ENCODE measurements at places on chromosomes 16 and 17.
A peak's percentile ranks its signal among the peaks of the same experiment; 100 is the strongest.

DNA sequence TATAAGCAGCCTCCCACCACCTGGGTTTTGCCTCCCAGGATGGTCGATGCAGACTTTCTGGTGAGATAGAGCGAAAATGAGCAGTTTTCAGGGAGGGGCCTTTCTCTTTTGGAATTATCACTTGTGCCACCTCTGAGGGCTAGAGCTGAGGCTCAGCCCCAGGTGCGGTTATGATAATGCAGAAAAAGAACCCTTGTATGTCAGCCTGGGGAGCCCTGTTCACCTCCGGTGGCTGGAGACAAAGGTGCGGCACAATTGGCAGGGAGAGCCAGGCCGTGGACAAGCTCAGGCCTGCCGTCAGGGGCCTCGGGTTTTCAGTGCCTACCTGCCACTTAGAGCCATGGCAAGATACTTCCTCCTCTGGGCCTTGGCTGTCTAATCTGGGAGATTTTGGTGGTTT, 4.4 kb downstream of the SCPEP1 start:
- DNase-seq = peak; percentile 44

DNA sequence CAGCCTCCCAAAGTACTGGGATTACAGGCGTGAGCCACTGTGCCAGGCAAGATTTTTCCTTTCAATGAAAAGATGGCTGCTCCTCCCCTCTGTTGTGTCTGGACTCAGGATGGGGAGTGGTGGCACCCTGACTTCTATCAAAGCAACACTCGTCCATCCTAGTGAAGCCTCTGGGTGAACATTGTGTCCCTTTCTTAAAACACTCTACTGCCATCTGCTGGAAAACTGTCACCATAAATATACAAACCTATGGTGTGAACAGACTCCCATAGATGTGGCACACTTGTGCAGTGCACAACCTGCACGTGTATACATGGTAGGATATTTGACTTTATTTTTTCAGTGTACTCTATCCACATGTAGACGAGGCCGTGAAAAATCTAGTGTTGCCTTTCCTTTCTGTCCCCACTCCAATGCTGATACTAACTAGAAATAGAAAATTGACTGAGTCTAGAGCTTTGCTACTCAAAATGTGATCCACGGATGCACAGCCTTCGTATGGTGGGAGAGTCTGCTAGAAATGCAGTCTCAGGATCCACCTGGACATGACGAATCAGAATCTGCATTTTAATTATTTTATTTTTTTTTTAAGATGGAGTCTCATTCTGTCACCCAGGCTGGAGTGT, 55.9 kb upstream of the PLCG2 start:
- DNase-seq = peak; percentile 81

GRCh38 chr17:8857919-8858318, 9.6 kb downstream of the PIK3R6 start:
- DNase-seq = no peak

- no peak for DNase-seq
These were observed 4.8 kb downstream of the ATP2A3 start for GRCh38 chr17:3959295-3959899.

GRCh38 chr16:69769404-69769803, 7.3 kb downstream of the WWP2 start:
- DNase-seq = no peak

DNA sequence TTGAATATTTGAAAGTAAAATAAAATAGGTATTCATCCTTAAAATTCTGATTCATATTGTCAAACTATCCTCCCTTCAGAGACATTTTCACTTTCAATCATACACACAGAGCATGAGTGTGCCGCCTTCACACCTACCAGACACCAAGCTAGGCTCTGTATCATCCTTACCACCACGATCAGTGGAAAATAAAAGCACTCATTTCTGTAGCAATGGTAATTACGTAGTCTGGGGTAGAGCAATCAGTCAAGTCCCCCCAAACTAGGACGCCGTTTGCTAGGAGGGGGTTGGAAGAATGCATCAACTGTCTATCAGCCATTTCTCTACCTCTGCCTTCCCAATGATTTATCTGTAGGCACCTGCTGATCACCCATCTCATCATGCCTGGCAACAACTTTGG, 84.6 kb upstream of the GRIN2A start:
- DNase-seq = no peak

GRCh38 chr16:57732037-57732436, 3.5 kb upstream of the KATNB1 start:
- DNase-seq = no peak

DNA sequence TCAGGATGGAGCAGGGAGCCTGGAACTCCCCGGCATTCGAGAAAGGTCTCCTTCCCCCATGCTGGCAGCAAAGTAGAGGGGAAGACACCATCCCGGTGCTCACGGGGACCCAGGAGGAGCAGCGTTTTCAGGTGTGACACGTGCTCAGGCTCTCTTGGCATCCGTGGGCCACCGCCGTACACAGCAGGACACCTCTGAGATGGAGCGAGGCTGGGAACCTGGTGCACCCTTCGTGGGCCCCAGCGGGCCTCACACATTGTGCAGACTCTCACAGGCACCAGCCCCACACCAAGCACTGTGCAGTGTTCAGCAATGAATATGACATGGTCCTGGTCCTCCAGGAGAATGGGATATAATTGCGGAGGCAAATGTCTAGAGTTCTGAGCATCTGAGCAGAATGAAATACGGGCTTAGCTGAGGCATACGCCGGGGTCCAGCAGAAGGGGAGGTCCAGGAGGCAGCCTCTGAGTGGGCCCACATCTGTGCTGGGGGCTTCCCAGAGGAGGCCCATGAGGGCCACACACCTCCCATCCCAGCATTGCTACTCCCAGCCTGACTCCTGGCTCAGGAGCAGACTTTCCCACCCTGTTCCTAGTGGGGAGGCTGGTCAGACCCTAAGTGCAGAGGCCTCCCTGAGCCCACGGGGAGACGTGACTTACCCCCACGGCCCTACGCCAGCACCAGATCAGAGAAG, 72.6 kb downstream of the ABR start:
- no peak for DNase-seq

DNA sequence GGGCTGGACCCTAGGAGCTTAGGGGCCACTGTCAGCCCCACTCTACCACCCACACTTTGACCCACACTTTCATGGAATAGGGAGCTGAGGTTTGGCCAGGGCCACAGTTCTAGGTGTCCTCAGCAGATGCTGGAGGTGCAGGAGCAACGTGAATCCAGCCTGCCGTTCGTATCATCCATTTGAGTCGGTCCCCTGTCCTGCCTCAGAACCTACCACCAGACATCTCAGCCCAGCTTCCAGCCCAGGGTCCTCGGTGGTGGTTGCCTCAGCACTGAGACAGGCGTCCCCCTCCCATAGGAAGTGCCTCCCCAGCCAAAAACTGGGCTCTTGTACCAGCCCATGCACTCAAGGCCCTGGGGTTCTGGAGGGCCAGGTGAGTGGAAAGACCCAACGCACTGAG, 359 bp upstream of the ITGAE start:
- peak; percentile 27 for DNase-seq

DNA sequence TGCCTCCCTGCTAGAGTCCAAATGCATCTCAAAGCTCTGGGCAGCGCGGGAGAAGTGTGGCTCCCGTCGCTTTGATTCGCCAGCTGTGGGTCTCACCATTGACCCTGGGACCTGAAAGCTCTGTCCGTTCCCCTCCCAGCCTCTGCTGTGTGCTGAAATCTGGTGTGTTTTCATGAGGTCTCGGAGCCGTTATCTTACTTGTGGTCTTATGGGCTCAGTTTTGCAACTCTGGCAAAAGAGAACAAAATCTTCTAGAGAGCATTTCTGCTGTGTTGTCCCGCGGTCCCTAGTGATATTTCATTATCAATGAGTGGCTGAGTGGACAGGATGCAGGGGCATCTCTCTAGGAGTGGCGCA, 13.3 kb downstream of the CRISPLD2 start:
- no peak for DNase-seq

GRCh38 chr16:79082970-79083369, 517.6 kb downstream of the MAF start:
- DNase-seq = no peak

DNA sequence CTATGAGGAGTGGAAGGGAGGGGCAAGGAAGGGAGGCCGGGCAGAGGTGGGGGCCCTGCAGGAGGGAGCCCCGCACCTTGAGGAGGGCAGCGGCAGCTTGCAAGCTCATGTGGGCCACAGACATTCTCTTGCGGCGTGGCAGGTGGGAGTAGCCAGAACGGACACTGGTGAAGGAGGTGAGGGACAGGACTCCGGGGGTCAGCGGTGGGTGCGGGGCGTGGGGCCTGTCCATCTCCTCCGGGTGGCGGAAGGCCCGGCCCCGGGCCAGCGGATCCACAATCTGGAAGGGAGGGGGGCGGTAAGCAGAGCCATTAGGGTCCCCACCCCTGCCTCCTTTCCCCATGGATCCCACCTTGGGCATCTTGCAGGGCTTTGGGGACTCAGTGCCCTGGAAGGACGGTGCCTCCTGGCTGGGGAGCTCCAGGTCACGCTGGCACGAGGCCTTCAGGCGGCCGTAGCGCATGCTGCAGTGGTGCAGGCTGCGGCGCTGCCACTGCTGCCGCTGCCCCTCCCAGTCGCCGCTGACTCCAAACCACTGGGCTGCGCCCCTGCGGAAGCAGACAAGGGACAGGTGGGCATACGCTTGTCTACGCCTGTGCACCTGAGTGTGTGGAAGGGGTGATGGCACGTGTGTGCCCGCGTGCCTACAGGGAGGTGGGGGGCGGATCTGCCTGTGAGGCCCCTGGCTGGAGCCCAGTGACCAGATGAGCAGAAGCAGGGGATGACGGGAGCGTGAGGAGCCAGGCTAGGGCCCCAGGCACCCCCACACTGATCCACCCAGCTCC, 11.5 kb downstream of the AANAT start:
- no peak for DNase-seq

- no peak for DNase-seq
These were observed 58.5 kb downstream of the TBC1D16 start for GRCh38 chr17:79977161-79977631.

DNA sequence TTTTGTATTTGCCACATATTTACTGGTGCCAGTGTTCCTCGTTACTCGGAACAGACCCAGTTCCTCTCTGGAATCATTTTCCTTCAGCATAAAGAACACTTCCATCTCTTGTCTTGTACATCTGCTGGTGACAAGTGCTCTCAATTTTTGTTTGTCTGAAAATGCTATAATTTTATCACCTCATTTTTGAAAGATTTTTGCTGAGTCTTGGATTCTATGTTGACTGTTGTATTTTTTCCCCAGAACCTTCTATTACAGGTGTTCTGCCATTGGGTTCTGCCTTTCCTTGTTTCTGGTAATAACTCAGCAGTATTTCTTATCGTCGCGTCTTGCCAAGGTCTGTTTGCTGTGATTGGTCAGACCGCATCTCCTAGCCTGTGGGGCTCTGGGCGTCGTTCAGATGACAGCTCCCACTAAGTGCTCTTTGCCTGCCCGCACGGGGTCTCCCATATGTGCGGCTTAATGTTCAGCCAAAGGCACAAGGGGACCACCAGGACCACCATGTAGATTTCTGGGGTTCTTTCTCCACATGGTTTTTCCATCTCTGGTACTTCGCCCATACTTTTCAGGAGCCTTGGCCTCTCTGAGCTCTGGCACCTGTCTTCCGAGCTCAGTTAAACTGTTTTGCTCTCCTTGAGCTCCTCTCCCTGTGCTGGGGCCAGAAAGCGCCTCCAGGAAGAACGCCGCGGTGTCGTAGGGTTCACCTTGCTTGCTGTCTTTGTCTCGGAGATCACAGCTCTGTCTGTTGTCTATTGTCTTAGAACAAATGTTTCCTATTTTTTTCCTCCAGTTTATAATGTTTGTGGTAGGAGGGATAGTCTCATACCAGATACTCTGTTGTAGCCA, 80.0 kb downstream of the METRNL start:
- DNase-seq = no peak

- DNase-seq = no peak
These were observed 149.3 kb downstream of the FOXL1 start for GRCh38 chr16:86727632-86728031.

- no peak for DNase-seq
These were observed 439.2 kb upstream of the SOX9 start for GRCh38 chr17:71681427-71682173.

GRCh38 chr17:67456103-67456502, 79.0 kb downstream of the PITPNC1 start:
- no peak for DNase-seq

GRCh38 chr17:44076716-44077594, 6.4 kb downstream of the G6PC3 start:
- no peak for DNase-seq

- no peak for DNase-seq
These were observed 2.0 kb downstream of the GH1 start for GRCh38 chr17:63916566-63917185.

DNA sequence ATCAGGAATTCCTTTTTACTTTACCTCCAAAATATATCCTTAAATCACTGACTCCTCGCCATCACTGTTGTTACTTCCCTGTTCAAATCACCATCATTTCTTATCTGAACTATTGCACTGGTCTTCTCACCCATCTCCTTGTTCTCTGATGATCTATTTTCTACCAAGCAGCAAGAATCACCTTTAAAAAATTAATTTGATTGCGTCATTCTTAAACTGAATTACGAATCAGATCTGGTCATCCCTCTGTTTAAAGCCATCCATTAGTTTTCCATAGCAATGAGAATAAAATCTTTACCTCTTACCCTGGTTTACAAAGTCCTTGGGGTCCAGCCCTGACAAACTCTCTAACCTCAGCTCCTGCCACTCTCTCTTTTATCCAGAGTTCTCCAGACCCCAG, 14.6 kb downstream of the PCTP start:
- DNase-seq = no peak

GRCh38 chr17:62017912-62018311, 47.2 kb downstream of the MED13 start:
- DNase-seq = no peak

DNA sequence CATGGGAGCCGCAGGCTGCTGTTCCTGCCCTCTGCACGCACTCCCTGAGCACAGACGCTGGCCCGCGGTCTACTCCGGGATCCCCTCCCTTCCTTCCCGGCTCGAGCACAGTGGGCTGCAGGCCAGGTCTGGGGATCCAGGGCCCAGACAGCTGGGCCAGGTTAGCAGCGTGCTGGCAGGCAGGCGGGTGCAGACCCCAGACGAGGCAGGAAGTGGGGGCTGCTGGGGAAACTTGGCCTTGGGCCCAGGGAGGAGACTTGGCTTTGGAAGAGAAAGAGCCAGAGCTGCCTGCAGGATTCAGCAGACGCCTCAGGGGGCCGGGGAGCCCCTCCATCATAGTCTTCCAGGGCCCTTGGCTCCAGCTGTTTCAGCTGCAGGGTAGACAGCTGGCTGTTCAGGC, 30.2 kb upstream of the ABCC3 start:
- peak; percentile 86 for DNase-seq
